Neural crest cell (in vitro differentiated cells): ENCODE measurements at places on chromosomes 4 and X. TPM values are rescaled to one million over a fixed set of nuclear protein-coding genes. Genes with fewer than 3 reads are reported as not detected.

DNA sequence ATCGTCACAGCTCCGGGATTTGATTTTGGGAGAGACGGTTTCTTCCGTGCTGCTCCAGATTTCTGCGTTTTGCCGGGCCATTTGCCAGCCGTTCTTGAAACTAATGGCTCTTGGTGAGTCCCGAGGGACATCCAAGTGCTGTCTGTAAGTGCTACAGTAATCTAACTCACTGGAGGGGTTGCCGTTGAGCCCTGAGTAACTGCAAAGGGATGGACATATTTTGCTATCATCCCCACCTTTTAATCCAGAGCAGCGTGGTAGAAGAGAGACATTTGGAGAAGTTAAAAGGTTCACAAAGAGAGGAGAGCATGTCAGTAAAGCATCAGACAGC, 88.9 kb upstream of the PDLIM3 start:
- no peak for DNase-seq

The CCDC160 gene
- 8.5 and 9.1 TPM in 2 replicates for total RNA-seq

The CFAP99 gene
- total RNA-seq = not detected in 2 replicates

DNA sequence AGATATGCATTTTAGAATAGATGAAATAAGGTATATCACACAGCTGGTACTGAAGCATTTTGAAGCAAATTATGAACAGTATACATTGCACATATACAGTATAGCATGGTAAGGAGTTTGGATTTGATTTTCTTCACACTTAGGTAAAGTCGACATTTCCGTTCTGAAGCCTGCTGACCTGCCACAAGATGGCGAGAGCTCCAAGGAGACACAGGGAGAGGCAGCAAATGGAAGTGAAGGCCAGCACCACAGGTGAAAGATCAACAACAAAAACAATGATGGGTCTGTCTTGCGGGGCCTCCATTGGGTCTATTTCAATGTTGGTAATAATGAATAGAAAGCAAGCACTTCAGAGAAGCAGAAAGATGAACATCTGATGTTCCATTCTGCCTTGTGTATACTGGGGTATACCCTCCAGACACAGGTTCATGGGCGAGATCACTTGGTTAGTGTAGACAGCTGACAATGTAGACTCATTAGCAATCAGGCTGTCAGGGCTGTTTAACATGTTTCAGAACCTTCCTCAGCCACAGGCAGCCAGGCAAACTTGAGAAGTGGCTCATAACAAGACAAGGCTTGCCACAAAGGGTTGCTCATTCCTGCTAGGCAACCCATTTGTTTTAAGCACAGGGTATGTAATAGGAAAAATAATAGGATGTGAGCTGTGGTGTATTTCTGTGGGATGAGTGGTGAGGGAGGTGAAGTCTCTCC, 21.4 kb upstream of the NOX1 start:
- no peak for DNase-seq

The GPR119 gene
- not detected in 2 replicates for total RNA-seq

The TCEAL2 gene
- 4.4 and 5.0 TPM in 2 replicates for total RNA-seq

- DNase-seq = no peak
Measured at GRCh38 chr4:23058165-23058776, 365.5 kb downstream of the GBA3 start.

DNA sequence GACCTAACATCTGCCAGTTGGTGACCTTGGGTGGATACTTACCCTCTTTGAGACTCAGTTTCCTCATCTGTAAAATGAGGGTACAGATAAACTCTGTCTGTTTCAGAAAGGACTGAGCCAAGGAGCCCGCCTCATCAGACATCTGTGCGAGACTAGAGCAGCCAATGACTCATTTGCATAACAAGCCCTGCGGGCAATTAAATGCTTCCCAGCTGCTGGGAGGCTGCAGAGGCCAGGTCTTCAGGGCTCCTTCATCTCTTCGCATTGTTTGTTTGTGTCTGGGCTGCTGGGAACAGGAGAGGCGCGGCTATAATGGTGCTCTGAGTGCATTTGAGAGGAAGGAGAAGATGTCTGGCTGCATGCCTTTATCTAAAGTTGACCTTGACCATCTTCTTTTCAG, 85.0 kb downstream of the ADRA2C start:
- no peak for DNase-seq

The PF4V1 gene
- total RNA-seq = not detected in 2 replicates

DNA sequence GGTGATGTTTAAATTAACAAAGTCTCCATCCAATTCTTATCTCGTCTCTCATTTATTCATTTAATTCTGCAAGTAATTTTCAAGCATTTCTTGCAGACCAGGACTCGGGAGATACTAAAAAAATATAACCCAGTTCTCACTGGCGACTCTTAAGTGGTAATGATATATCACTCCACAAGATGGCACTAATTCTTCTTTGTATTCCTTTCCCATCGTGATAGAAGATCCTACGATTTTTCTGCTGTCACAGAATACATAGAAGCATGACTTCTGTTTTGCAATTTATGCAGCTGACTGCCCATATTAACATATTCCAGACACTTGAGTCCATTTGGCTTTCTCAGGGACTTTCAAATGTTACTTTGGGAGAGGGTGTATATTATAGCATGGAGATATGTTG, 64.0 kb upstream of the FGF13 start:
- DNase-seq = no peak
